ENCODE measurements at places on chromosomes 7 and 10.

DNA sequence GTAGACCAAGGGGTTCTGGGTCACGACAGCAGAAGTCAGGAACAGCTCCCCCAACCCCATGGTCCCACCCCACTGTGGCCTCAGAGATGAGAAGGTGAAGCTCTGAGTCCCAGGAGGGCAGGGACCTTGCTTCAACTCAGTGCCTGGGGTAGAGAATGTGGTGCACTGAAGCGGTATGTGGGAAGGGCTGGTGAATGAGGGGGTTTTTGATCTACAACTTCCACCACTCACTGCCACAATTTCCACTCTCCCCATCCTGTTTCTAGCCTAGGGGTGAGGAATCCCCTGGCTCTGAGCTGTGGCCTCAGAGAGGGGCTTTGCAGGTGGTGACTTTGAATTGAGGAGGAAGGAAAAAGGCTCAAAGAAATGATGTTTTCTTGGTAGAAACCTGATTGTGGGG lies 44.9 kb upstream of the TOMM7 start:
- DNase-seq, result no peak

DNA sequence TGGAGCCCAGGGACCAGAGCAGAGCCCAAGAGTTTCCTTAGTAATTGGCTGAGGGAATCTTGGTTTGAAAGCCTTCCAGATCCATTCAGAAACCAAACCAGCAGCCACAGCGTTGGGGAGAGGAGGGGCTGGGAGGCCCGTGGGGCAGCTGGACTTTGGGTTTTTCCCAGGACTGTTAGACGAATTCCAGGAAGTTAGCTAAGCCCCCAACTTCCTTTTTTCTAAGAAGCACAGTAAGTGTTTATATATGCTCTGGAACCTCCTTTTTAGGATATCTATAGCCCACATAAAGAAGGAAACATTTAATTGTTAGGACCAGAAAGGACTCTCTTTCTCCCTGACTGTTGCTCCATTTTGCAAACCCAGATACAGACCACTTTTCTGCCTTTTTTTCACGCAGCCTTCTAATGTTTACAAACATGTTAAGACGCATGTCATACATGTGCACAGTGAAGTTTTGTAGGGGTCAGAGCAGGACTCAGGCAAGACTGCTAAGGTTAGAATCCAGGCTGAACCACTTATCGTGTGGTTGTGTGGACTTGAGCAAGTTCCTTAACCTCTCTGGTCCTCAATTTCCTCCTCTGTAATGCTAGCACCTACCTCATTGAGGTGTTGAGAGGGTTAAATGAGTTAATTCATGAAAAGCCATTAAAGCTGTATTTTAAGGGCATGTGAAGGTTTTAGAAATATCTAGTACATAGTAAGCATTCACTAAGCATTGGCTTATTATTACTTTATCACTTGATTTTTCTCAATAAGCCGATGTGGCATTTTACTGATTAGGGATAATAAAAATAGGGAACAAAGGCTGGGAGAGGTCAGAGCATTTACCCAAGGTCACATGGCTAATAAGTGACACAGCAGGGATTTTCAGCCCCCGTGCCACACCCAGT lies 42.4 kb downstream of the TBATA start:
- no peak for DNase-seq

GRCh38 chr7:37062560-37062859 lies 338.2 kb upstream of the AOAH start:
- DNase-seq, result no peak

DNA sequence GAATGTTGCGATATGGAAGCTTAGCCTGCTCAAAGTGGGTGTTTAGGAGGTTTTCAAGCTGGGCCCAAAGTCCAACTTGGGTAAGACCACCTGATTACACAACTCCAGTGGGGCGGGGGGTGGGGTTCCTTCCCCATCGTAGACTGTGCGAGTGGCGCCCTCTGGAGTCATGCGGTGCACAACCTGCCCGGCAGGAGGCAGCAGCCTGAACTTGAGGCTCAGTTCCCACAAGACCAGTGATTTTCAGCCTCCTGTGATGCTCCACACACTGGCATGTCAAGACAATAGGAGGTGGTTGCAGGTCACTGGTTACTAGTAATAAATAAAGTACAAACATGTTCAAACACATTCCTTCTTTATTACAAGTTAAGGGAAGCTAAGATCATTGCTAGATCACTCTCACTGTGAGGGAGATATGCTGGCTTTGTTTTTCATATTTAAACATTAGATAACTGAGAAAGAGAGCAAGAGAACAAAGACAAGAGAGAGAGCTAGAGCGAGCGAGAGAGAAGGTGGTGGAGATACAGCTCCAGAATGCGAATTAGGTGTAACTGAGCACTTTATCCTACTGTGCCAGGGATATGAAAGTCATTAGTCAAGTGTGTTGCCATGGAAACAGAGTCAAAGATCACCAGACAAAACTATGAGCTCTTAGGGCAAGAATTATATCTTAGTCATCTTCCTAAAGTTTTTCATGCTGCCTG lies 97.4 kb upstream of the BMPER start:
- no peak for DNase-seq

DNA sequence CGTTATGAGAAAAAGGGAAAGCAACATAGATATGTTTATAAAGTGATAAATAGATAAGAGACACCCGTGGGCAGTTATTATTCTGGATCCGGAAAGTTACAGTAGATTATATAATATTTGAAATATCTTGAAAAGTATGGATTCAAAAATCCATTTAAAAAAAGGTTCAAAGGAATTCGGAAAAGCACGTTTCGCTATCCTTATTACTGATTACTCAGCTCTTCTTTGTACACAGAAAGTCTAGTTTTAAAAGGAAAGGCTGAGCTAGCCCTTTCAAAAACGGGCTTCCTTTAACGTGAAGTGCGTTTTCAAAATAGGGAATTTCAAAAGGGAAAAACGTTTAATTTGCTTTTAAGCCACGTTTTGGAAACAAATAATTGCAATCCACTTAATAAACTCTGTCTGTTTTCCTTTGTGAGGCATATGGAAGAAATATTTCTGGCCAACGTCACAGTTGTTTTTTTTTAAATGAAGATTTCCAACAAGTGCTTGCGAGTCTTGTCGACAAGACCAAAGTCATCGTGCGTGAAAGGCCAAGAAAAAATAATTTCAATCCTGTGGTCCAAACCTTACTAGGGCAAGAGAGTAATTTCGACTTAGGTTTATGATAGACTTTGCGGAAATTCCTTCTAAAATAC lies 2.2 kb upstream of the SKIDA1 start:
- DNase-seq, result no peak

GRCh38 chr7:65812281-65812680 lies 60.6 kb upstream of the VKORC1L1 start:
- DNase-seq, result no peak
